ENCODE measurements at places on chromosomes 5 and 9.

- DNase-seq: no peak
These were observed 26.9 kb downstream of the GOLM1 start for GRCh38 chr9:86072394-86072877.

- DNase-seq: no peak
These were observed 58.9 kb downstream of the SUSD1 start for GRCh38 chr9:112115970-112116753.

- no peak for DNase-seq
These were observed 11.2 kb upstream of the ZSWIM6 start for GRCh38 chr5:61320860-61321259.

DNA sequence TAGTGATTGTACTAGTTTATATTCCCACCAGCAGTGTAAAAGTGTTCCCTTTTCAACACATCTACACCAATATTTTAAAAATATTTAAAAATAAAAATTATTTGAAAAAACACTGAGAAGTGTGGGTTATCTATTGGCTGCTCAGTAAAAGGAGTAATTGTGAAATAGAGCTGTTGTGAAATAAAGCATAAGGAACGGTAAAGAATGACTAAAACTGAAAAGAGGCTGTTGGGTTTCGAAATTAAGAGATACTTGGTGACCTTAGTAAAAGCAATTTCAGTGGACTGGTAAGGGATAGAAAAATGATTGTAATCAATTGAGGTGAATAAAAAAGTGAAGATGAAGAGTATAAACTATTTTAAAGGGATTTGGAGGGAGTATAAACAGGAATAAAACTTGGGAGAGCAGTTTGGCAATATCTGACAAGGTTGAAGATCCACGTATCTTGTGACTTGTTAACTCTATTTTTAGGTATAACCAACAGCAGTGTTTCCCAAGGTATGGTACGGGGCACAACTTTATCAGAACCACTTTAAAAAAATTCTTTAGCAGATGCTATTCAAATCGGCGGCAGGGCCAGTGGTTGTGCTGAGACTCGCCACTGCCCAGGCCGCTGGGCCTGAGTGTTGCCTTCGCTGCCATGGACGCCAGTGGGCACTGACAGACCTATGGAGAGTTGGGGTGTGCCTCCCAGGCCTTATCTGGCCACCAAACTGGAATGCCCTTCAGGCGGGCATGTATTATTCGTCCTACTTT, 63.3 kb downstream of the TMEM38B start:
- DNase-seq: no peak

DNA sequence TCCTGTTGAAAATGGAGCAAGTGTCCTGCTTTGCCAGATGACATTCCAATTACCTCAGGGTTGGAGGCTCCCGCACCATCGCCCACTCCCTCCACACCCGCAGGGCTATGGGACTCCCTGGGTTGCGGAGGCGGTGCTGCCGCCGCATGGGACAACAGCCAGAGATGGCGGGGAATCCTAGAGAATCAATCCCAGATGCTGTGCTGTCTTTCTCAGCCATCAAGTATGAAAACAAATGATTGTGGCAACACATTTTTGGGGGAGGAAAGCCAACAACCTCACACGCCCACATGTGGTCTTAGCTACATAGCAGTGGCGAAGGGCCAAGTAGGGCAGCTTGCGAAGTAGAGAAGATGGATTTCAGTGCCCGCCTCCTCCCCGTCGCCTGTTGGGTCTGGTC, 46.7 kb downstream of the IL31RA start:
- DNase-seq: peak; percentile 30
